ENCODE measurements at places on chromosomes 4 and X.
A peak's percentile ranks its signal among the peaks of the same experiment; 100 is the strongest.

- DNase-seq, result no peak
Measured at GRCh38 chr4:47469951-47470350, 6.4 kb upstream of the COMMD8 start.

DNA sequence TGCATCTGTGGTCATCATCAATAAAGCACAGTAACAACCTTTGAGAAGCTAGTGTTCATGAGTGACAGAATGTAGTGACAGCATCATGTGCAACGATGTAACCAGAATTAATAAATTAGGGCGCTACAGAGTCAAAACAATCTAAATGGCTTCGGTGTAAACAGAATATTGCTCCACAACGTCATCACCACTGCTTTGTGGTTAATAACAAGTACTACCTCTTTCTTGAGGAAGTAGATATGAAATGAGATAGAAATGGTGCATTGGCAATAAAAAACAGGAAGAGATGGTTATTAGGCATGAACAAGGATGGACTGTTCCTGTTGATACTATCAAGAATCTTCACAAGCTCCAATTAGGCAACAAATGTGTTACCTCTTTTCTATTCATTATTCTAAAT lies 8.7 kb upstream of the PDHA2 start:
- DNase-seq, result no peak

DNA sequence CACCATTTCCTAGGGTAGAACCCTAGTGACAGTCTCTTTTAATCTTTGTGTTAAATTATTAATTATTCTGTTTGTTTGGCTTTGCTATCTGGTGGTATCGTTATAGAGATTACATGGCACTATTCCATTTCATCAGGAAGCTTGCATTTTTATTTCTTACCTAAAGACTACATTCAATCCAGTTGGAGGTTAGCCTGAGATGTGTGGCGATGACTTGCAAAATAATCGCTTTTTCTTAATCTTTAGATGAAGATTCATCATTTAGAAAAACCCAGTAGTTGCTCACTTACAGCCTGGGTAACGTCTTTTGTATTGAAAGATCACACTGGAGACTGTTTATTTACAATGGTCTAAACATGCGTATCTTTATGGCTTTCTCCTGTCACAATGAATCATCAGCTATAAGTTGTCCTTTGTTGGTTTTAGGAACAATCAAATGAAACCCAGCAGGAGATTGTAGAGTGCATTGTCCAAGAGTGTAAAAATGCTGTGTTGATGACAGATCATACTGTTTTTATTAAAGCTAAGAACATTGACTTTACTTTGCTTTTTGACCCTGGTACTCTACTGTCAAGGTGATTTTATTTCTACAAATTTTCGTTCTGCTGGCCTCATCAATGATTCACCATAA lies 281.7 kb upstream of the PITX2 start:
- no peak for DNase-seq

GRCh38 chr4:176717237-176717636 lies 75.5 kb downstream of the VEGFC start:
- no peak for DNase-seq

DNA sequence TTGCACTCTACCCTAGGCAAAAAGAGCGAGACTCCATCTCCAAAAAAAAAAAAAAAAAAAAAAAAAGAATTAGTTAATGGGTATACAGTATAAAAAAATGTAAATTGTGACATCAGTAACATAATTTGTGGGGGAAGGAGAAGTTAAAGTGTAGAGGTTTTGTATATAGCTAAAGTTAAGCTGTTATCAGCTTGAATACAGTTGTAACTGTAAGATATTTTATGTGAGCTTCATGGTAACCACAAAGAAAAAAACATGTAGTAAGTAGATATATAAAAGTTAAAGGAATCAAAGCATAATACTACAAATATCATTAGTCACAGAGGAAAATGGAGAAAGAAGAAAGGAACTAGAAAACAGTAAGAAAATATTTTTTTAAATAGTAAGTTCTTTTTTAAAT lies 53.2 kb upstream of the EPGN start:
- DNase-seq, result no peak

DNA sequence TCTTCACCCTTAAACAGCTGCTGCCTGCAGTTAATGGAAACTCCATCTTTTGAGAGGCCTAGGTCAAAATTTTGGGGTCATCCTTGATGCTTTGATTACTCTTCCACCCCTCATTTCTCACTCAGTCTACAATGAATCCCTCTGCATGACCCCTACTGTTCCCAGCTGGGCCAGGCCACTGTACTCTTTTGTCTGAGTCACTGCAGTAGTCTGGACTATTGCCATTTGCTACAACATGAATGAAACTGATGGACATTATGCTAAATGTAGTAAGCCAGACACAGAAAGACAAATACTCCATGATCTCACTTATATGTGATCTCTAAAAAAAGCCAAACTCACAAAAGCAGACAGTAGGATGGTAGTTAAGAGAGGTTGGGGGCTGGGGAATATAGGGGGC lies 28.3 kb downstream of the STK32B start:
- no peak for DNase-seq

DNA sequence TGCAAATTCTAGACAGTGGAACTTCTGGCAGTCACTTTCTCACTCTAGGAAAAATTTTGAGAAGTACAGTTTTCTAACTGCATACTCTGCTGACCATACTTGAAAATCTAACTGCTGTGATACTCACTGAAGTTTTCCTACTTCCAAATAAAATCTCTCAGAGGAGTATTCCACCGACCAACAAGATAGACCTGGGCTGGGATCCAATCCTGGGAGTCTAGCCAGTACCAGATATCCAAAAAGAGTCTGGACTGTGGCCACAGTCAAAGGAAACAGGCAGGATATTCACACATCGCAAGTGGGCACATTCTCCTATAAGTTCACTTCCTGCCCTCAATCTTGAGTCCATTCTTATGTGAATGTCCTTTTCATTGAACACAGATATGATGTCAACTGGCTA lies 1138.7 kb upstream of the PCDH7 start:
- no peak for DNase-seq

DNA sequence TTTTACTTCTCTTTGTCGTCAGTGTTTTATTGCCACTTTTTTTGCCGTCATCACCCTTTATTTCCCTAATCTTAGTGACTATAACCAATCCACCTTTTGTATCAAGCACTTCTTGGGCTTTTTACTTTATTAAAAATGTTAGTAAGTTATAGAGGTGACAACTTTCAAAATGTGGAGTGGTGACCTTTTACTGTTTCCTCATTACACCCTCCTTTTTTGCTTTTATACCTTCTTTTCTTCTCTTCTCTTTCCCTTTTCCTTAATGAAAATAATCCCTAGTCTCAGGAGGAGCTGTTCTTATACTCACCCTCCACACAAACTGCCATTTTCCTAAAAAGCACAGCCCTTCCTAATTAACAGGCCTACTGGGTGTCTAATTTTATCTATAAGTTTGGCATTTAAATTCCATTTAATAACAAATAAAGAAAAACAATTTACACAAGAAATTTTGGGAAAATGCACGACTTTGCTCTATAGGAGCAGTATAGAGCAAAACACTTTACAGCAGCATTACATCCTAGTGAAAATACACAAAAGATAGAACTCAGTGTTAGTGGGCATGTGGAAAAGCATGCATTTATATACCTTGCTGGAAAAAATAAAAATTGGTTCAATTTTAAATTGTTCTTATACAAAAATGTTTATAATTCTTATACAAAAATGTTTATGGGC lies 27.3 kb downstream of the BBS12 start:
- DNase-seq, result no peak

- no peak for DNase-seq
Measured at GRCh38 chr4:118989098-118990080, 100.7 kb downstream of the SYNPO2 start.

- DNase-seq, result no peak
Measured at GRCh38 chr4:103098341-103098740, 1.3 kb downstream of the BDH2 start.

GRCh38 chrX:21870494-21870893 lies 14.7 kb downstream of the YY2 start:
- no peak for DNase-seq

DNA sequence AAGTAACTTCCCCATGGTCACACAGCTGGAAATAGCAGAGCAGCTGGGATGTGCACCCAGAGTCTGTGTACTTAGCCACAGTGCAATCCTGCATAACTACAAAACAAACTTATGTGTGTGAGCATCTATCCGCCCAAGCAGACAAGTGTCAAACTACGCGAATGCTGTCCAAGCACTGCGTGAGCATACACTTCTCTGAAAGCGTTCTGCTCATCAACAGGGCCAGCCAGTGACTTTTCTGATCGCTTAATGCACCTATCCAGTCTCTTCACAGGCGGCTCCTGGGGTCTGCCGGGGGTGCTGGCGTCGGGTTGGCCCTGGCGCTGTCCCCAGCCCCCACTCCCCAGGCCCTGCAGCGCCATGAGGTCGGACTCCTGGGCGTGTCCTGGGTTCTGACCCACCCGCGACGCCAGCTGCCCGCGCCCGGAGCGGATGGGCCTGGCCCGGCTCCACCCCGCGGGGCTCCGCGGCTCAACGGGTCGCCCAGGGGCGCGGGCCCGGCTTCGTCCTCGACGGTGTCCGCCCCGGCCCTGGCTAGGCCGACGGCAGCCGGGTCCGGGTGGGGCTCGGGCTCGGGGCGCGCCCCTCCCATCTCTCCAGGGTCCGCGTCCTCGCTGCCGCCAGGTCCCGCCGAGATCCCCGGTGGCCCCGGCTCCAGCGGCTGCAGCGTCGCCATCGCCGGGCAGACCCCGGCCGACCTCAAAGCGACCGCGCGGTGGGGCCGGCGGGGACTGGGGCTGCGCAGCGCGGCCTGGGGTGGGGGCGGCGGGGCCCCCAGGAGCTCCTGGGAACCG lies 1.3 kb upstream of the ZNF141 start:
- no peak for DNase-seq

DNA sequence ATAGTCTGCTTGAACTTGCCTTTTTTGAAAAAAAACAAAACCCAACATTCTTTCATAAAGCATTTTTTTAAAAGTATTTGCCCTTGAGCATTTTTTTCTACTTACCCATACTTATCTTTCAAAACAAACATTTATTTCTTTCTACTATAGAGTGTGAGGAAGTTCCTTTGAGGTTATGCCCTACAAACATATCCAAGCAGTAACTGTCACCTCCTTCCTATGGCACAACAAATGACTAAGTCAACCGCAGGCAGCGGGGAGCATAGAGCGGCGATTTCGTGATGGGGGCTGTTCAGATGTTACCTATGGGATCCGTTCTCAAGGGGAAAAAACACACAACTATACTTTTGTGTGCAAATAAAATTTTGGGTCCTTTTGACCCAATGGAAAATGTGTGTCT lies 19.4 kb downstream of the SPRY1 start:
- no peak for DNase-seq

DNA sequence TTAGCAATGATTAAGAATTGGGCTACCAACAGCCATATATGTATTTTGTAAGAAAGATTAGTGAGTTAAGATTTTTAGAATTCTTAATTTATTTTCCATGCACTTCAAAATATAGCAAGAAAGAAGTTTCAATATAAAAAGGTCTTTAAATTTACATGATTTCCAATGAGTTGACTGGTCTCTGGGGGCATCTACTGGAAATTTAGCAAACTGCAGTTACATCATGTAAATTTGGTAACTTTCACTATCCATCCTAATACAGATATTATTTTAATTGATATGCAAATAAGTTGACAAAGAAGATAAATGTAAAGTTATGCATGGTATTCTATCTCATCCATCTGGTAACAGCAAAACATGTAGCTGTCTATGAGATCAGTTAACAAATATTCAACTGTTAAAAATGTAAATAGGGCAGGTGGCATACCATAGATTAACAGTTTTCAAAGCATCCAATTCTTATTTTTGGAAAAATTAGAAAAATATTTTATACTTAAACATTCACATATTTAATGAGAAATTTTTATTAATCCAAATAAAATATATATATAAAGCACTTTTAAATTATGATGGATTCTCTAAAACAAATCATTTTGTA lies 29.1 kb downstream of the TTC29 start:
- DNase-seq, result no peak

GRCh38 chrX:136627409-136627808 lies 20.5 kb upstream of the CD40LG start:
- DNase-seq, result no peak

GRCh38 chr4:38166768-38167167 lies 206.6 kb downstream of the PTTG2 start:
- DNase-seq, result no peak

GRCh38 chrX:153537526-153538295 lies 20.3 kb downstream of the ATP2B3 start:
- DNase-seq, result no peak

GRCh38 chr4:186472948-186473347 lies 82.4 kb downstream of the MTNR1A start:
- DNase-seq, result no peak

- DNase-seq, result no peak
Measured at GRCh38 chr4:114265342-114265741, 285.9 kb upstream of the ARSJ start.

DNA sequence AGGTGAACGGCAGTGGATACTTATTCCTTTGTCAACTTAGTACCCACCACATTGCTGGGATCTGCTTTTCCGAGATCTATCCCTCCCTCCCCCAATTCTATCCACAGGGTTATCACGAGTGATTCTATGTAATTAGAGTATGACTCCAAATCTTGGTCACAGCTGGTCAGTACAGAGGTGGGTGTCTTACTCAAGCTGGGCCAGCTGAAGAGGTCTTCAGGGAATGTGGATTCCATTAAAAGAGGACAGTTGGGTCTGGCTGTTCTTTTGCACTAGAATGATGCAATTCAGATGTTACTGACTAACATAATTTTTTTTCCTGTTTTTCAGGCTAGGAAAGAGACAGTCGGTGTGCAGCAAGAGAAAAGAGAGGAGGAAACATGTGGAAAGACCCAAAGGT lies 92.3 kb downstream of the HS3ST1 start:
- DNase-seq, result no peak

DNA sequence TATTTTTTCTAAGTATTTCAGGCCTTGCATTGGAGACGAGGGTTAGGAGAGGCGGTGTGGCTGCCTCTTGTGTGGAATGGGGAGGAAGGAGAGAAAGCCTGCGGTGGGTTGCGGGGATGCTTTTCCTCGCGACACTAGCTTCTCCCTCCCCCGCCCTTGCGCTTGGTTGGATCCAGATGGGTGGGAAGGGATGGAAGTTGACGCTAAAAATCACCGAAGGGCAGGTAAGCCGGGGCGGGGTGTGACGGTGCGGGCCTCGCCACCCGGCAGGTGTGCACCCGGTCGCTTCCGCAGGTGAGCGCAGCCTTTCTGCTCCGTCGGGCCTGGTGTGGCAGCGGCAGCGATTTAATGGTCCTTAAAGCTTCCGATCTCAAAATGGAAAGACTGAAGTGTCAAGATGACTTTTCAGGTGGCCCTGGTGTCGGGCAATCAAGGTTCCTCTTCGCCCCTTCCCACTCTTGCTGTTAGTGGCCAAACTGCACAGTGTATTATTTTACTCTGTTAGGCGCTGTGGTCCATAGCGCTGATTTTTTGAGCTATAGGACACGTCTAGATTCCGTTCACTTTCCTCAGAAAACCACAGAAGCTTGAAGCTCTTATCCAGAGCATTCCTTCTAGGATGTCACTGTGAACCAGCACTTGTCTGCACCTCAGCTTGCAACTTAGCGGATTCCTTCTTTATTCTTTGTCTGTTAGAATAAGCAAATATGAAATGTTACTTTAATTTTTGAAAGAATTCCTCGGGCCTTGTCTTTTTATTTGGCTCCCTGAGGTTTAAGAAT lies 765 bp downstream of the ENOPH1 start:
- peak; percentile 19 for DNase-seq

- DNase-seq, result no peak
Measured at GRCh38 chrX:10795721-10796120, 175.3 kb upstream of the MID1 start.

Data from stimulated activated CD8-positive, alpha-beta memory T cell treated with anti-CD3 and anti-CD28 coated beads, Interleukin-12 subunit alpha, Interleukin-12 subunit beta, amount 100 ng/mL, for 1 hour (primary cell).